ENCODE measurements at places on chromosomes 2 and 18.

DNA sequence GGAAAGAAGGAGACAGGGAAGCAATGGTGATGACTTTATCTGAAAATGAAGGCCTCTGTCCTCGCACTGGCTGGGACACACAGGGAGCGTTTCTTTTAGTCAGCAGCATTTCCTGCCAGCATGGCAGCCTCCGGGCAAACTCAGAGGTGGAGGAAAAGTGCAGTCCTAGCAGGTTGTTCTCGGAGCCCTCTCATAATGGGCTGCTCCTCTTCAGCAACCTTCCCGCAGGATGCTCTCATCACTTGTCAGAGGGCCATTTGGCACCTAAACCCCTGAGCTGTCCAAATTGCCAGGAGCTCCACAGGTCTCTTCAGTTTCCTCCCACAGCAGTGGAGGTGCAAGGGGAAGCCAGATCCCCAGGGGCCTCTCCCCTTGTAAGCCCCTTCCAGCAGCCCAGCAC, 6.2 kb downstream of the STK39 start:
- no peak for DNase-seq

GRCh38 chr18:55138401-55138800, 179.1 kb upstream of the CCDC68 start:
- no peak for DNase-seq

DNA sequence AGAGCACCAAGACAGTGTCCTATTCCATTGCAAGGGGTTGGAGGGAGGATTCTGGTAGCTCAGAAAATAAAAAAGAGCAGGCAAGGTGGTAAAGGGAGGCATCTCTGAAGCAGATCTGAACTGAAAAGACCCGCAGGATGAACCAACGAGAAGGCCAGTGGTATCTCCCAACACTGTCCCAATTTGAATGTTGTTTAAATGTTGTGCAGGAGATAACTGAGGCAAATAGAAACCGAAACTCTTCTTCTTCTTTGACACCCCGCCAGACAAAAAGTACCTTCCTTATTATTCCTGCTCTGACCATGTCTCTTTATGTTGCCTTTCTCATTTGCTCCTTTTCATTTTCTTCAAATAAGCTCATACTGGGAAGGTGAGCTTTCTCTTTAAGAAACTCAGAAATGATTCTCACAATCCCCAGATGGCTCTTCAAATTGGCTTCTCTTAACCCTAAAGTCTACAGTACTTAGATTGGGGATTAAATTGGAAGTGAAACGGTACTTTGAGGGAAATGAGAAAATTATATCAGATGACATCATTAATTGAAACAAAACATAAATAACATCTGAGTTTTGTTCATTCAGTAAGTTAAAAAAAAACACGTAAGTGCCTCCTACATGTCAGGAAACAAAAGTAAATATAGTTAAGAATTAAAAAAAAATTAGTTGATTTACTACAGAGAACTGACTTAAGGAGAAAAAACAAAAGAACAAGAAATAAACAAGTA, 143.6 kb downstream of the WDPCP start:
- no peak for DNase-seq

GRCh38 chr2:26561918-26562810, 79.0 kb downstream of the CIB4 start:
- peak; percentile 71 for DNase-seq

DNA sequence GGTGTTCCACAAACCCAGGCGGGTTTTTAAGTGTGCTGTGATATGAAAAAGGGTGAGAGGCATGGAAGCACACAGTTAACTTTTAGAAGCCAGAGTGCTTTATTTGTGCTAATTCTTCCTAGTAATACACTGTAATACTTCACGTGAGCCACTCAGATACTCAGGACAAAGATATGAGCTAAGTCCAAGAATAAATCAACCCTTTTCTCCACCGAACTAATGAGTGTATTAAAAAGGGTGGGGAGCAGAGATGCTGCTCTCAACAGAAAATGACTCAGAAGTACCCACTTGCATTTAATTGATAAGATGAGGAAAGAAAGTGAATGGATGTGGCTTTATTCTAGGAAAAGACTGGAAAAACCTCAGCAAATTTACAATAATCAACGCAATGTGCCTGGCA, 79.9 kb downstream of the UXS1 start:
- DNase-seq: no peak

DNA sequence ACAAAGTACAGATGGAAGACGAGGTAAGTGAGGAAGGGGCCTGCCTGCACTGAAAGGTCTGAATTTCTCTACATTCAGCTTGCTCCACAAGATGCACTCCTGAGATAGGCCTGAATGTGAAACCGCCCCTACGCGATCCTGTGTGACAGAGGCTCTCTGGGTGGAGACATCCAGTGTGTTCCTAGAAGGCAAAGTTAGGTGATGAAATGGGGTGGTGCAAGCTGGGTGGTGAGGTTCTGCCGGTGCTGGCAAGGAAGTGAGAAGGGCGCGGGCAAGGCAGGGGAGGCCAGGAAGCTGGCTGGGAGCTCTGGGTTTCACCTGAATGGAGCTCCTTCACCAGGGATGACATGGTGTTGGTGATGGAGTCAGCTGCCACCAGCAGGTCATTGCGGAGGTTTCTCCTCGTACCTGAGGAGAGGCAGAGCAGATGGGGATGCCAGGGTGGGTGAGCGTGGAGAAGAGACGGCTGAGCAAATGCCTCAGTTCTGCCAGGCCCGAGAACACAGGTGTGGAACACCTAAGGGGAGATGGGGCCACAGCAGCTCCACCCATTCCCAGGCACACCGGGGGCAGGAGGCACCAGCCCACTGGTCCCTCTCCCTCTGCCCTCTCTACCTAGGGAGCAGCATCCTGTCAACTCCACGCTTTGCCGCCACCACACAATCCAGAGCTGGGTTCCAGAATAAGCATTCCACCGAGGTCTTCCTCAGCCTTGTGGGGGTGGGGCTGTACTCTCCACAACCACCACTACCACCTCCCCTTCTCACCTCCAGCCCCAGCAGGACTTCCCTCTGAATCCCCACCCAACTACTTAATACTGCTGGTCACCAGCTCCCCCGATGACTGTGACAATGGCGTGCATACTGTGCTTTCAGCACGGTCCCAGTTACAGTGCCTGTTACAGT, 45.5 kb upstream of the DNMT3A start:
- no peak for DNase-seq

- no peak for DNase-seq
Measured at GRCh38 chr2:195434346-195434745, 222.7 kb upstream of the SLC39A10 start.

DNA sequence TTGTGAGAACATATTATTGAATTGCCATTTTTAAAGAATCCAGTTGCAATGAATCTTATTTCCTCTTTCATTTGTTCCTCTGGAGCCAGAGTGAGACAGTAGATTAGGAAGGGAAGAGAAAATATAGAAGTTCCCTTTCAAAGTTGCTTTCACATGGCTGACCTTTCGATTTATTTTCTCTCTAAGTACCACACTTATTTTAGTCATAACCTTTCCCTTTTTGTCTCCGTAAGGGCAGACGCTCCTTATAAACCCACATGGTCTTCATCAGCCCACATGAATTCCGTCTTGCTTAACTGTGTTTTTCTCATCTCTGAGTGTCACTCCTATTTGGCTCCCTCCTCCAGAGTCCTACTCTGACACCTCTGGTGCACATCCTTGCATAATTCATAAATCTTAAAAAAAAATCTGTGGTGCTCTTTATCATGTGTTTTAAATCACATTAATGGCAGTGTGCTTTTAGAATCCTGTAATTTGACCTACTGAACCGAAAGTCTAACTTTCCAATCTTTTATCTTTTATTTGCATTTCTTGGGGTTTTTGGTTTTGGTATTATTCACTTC, 38.5 kb upstream of the ZNF396 start:
- no peak for DNase-seq

GRCh38 chr2:236367506-236368289, 103.5 kb upstream of the ASB18 start:
- no peak for DNase-seq

GRCh38 chr2:231769170-231770136, 11.6 kb downstream of the PDE6D start:
- no peak for DNase-seq

DNA sequence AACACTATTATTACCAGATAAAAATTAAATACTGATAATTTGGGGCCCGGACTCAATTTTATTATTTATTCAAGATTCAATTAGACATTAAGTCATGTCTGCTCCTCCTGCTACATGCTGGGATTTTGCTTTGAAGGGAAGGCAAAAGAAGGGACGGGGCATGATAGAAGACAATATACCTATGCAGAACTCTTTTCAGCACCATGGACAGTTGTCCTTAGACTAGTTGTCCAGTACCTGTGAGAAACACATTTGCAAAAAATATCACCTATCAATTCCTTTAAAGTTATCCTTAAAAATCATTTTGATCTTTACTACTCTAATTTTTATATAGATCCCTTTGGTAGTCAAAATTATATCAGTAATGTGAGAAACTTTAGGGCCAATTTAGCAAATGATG, 100.2 kb upstream of the SULT1C3 start:
- peak; percentile 66 for DNase-seq

GRCh38 chr2:217289177-217289906, 429.5 kb upstream of the TNP1 start:
- DNase-seq: no peak
